Stimulated activated naive CD4-positive, alpha-beta T cell treated with Interleukin-2 at 50 U/mL for 16 hours (primary cell): ENCODE measurements at places on chromosomes 2 and 18.

GRCh38 chr2:26317377-26318105 lies 28.4 kb upstream of the SELENOI start:
- no peak for DNase-seq

- no peak for DNase-seq
Observed at GRCh38 chr2:34012715-34013302, 413.7 kb upstream of the FAM98A start.

- no peak for DNase-seq
Observed at GRCh38 chr18:8835521-8835953, 130.2 kb downstream of the MTCL1 start.

- no peak for DNase-seq
Observed at GRCh38 chr2:191280834-191281756, 35.9 kb downstream of the MYO1B start.

GRCh38 chr2:155178921-155179320 lies 480.4 kb downstream of the KCNJ3 start:
- DNase-seq: no peak

- DNase-seq: no peak
Observed at GRCh38 chr2:120867290-120868241, 131.9 kb downstream of the GLI2 start.

GRCh38 chr2:113084249-113085000 lies 16.7 kb downstream of the IL1F10 start:
- DNase-seq: no peak
